T-helper 1 cell (primary cell): ENCODE measurements at places on chromosomes 1 and 21.

- DNase-seq: no peak
These were observed 237.0 kb downstream of the MRPL39 start for GRCh38 chr21:25370311-25370744.

- DNase-seq: no peak
These were observed 202.9 kb downstream of the USP25 start for GRCh38 chr21:15932726-15933125.

GRCh38 chr1:4076346-4076745 is 176.3 kb upstream of the C1orf174 start:
- DNase-seq: no peak

DNA sequence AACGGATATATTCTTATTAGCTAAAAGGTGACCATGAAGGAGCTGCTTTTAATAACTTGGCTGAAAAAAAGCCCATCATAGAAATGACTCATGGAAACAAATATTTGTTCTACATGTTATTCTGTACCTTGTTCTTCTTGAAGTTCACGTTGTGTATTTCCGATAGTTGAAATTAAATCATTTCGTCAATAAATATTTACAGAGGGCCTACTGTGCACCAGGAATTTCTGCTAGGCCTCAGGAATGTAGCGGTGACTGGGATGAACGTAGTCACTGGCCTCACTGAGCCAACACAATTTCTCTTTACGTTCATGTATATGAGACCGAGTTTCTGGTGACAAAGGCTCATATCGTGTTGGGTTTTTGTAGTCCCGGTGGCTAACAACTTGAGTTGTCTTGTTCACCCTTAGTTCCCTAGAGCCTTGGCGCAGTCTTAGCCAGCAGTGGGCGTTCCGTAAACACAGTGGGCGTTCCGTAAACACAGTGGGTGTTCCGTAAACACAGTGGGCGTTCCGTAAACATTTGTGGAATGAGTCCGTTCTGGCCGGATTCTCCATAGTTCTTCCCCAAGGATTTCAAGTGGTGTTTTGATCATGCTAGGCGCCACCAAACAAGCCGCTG is 53.2 kb upstream of the VAMP3 start:
- DNase-seq: no peak

GRCh38 chr21:31624181-31624580 is 35.3 kb upstream of the SOD1 start:
- DNase-seq: no peak

GRCh38 chr1:93937997-93938396 is 28.8 kb upstream of the GCLM start:
- no peak for DNase-seq

DNA sequence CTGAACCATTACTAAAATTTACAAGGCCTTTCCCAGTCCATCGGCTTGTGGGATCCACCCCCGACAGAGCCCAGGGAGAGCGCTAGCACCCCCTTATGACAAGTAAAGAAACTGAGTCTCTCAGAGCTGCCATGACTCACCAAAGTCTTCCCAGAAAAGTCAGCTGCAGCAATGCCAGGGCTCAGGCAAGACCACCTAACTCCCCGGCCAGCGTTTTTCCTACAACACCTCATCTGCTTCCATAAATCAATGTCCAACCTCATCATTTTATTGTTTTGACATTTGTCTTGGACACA is 15.0 kb downstream of the DHCR24 start:
- no peak for DNase-seq

- no peak for DNase-seq
These were observed 3.0 kb downstream of the TSPAN2 start for GRCh38 chr1:115086176-115086830.

DNA sequence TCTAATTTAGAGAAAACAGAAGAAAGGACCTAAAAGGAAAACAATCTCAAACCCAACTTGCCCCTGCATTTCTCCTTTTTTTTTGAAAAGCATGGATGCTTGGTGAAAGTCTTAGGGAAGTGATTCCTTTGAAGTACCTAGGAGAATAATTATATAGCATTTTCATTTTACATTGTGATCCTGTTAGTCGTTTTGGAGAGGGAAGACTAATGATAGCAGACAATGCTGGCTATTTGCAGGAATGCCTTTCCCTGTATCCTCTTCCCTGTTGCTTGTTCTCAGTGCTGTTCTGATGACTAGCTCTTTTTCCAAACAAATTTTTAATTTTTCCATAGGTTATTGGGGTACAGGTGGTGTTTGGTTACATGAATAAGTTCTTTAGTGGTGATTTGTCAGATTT is 53.9 kb downstream of the LAMC1 start:
- no peak for DNase-seq

DNA sequence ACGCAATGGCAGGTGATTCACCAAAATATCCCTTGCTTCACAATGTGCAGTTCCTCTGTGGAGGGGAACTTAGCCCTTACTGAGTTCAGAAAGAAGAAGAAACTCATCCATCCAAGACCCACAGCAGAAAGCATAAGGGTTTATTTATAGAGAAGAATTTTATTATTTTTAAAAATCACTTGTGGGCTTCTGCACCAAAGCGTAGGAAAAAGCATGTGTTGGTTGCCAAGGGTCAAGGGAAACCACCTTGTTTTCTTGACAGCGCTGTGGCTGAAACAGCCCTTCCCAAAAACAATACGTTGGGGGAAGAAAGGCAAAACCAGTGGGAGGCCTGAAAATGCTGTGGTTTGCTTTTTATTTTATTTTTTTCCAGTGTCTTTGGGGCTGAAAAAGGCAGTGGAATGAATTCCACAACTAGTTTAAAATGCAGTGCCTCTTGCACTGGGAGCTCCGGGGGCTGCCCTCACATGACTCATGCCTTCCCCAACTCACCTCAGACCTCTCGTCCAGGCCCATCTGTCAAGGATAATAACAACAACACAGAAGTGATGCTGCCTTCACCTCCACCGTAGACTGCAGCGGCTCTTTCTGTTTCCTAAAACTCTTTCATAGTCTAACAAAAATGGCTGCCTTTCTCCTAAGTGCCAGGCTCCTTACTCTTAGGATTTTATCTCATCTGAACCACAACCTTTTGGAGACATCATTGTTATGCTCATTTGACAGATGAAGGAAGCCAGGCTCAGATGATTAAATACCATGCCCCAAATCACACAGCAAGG is 224.2 kb upstream of the JUN start:
- DNase-seq: no peak

GRCh38 chr1:184889902-184890301 is 84.4 kb downstream of the NIBAN1 start:
- DNase-seq: no peak

DNA sequence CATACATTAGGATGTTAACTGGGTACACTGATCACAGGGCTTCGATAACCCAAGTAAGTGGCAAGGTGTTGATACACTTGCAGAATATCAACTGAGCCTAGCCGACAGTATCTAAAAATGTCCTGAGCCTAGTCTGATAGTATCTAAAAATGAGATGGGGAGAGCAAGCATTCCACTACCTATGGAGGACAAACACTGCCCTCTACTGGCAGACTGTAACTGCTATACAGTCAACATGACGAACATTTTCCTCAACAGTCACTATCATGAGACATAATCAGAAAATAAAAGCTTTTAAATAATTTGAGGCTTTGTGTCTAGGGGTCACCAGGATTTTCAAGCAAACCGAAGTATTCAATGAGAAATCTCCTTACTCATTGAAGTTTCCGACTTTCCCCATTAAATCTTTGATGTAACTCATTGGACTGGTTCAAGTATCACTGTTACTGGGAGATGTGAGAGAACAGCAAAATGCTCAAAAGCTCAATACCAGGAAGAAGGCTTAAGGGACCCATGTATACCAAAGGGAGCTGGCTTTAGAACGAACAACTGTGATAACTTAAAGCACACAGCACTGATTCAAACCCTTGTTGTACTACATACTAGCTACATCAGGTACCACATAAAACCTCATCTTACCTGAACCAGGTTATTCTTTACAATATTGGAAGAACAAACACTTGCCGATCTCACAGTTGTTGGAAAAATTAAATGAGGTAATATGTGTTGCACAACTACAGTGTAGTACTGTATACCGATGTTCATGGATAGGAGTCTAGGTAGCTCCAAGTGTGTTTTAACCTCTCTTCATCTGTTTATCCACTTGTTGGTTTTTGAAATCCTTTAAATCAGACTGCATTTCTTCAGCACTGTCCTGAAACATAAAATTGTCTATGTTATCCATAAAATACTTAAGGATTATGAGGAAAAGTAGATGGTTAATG is 31.1 kb upstream of the SLC45A3 start:
- peak; percentile 68 for DNase-seq

DNA sequence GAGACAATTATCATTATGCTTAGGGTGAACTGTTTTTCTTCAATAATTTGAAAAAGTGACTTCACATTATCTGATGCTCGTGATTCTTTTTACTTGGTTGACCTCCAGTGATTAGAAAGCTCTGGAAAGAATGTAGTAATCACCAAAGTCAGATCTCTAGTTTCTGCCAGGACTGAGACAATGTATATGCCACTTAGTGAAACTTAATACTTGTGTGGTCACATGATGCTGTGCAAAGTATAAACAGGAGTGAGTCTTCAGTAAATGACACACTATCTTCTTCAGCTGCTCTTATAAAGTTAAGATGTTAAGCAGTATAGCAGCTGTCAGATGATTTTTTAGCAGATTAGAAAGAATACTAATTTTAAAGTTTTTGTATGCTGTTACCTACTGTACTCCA is 17.2 kb downstream of the VCAM1 start:
- DNase-seq: no peak

DNA sequence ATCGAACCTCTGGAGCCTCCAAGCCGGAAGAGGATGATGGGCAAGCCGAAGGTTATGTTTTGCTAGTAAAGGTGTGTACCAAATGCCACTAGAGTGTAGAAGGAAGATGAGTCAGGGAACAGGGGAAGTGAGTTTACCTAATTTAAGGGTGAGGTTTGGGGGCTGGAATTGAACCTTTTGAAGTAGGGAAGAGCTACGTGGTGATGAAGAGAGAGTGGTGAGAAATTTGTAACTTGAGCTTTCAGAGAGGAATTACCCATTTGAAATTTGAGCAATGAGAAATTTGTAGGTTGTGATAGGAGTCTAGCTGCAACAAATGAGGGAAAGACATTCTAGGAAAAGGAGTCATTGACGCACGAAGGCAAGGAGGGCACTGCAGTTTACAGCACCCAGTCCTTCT is 70.0 kb upstream of the TENT5C start:
- DNase-seq: no peak

DNA sequence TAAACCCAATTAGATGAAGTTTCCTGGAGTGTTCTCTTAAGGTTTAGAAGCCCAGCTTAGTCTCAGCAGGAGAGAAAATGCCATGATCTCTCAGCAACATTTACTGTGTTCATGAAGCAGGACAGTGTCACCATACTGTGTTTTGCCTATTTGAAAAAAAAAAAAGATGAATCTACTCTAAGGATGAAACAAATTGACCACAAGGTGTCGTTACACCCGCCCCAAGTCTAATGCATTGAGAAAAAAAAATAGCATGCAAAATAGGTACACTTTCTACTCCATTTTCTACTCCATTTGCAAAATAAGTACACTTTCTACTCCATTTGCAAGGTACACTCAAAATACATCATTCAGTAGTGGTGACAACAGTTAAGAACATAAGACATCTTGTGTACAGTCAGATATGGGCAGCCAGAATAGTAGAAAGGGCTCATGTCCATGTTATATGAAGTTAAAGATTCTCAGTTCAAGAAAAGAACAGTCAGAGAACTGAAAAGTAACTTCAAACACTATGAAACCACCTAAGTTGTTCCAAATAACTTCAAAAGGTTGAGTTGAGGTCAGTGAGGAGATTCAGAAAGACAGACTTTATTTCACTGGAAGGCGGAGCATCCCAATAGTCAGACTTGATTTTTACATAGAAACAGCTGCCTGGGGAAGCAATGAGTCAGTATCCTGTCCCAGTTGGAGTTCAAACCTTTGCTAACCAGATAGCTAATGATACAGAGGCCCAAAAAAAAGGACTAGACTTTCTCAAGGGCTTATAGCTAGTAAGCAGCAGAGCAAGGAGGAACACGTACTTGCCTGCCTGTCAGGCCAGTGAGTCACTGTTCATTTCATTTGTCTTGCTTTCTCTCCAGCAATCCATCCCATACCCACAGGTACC is 13.3 kb downstream of the PLPPR5 start:
- peak; percentile 15 for DNase-seq

GRCh38 chr21:40562242-40563002 is 284.5 kb downstream of the DSCAM start:
- DNase-seq: no peak

GRCh38 chr1:107617921-107618320 is 347.1 kb downstream of the VAV3 start:
- DNase-seq: no peak

DNA sequence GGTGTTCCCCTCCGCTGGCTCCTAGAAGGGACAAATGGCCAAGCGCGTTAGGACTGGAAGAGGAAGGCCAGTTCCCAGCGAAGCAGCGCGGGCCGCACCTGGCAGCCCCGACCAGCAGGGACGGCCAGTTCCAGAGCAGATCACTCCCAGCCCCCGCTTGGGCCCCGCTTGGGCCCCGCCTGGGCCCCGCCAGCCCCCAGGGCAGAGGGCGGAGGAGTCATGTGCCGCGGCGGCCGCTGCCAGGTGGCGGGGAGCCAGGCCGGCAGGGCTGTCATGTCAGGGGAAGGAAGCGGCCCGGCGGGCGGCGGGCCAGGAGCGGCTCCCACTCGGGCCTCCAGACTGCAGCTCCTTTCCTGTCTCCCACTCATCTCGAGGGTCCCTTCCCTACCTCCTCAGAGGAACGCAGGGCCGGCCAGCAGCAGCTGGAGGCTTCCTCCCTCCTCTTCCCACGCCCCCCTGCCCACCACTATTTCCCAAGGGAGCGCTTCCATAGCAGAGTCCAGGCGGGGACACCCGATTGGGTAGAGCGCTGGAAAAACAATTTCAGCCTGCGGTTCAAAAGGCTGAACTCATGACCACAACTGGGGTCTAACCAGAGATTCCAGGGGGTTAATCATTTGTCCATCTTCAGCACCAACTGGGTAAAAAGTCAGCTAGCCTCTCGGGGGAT is 16.5 kb downstream of the ZNF697 start:
- no peak for DNase-seq

DNA sequence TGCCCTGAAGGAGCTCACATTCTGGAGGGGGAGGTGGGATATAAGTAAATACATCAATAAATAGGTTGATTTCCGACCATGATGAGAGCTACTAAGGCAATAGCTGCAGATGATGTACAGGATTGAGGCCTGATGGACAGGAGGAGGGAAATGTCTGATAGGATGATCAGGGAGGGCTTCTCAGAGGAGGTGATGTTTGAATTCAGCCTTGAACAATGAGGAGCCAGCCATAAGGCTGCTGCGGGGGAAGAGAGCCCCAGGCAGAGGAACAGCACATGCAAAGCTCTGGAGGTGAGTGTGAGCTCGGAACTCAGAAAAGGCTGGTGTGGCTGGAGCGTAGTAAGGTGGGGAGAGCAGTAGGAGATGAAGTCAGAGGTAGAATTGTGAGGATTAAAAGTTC is 411.7 kb downstream of the PTPRU start:
- DNase-seq: no peak
